CD4-positive, alpha-beta T cell (primary cell): ENCODE measurements at places on chromosomes 16 and 17.

DNA sequence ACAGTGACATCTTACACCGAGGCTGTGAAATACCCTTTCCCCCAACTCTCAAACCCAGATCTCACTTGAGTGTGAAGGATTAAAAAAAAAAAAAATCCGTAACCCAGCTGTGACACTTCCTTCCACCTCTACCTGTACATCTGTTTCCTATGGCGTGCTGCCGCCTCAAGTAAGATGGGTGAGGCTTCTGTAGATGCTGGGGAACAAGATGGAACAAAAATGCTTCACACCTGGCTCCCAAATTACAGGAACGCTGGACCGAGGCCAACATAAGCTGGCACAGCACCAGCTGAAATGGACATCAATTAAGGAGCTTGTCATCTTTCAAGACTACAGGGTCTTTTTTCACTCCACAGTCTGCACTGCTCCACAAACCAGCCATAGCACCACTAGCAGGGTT lies 95.9 kb downstream of the HIC1 start:
- peaks cover 8% of the 10 kb centered on the region for H3K4me1 ChIP-seq
- no peak overlapping the region for H3K4me3 ChIP-seq
- DNase-seq, result no peak
- no peaks in the 10 kb centered on the region for H3K27me3 ChIP-seq
- H3K36me3 ChIP-seq, result peaks cover 30% of the 10 kb centered on the region
- no peak overlapping the region for H3K27ac ChIP-seq

- H3K36me3 ChIP-seq, result peaks cover 19% of the 10 kb centered on the region
- H3K4me3 ChIP-seq, result no peak overlapping the region
- H3K27ac ChIP-seq, result no peak overlapping the region
- peaks cover 48% of the 10 kb centered on the region for H3K4me1 ChIP-seq
- no peak for DNase-seq
Measured at GRCh38 chr16:23842137-23842600, 6.4 kb downstream of the PRKCB start.

- H3K36me3 ChIP-seq, result peaks cover 6% of the 10 kb centered on the region
- DNase-seq, result no peak
- H3K27me3 ChIP-seq, result no peaks in the 10 kb centered on the region
- H3K4me1 ChIP-seq, result peaks cover 15% of the 10 kb centered on the region
- H3K27ac ChIP-seq, result no peak overlapping the region
- no peak overlapping the region for H3K4me3 ChIP-seq
Measured at GRCh38 chr17:59149051-59149450, 5.9 kb downstream of the SKA2 start.

GRCh38 chr16:72400257-72401083 lies 228.5 kb upstream of the PMFBP1 start:
- no peaks in the 10 kb centered on the region for H3K4me1 ChIP-seq
- no peak overlapping the region for H3K27ac ChIP-seq
- no peak for DNase-seq
- H3K36me3 ChIP-seq, result no peaks in the 10 kb centered on the region
- no peak overlapping the region for H3K4me3 ChIP-seq

- H3K4me1 ChIP-seq, result peaks cover 34% of the 10 kb centered on the region
- no peak overlapping the region for H3K4me3 ChIP-seq
- no peak overlapping the region for H3K27ac ChIP-seq
- DNase-seq, result no peak
- H3K36me3 ChIP-seq, result no peaks in the 10 kb centered on the region
- no peaks in the 10 kb centered on the region for H3K27me3 ChIP-seq
Measured at GRCh38 chr17:40511667-40512220, 10.3 kb upstream of the TNS4 start.
